ENCODE measurements at places on chromosomes 16 and 17. TPM values are rescaled to one million over a fixed set of nuclear protein-coding genes. Genes with fewer than 3 reads are reported as not detected.

CLEC3A gene
- total RNA-seq: not detected

GRCh38 chr17:18888766-18889290 is 30.9 kb downstream of the PRPSAP2 start:
- DNase-seq: no peak

DNA sequence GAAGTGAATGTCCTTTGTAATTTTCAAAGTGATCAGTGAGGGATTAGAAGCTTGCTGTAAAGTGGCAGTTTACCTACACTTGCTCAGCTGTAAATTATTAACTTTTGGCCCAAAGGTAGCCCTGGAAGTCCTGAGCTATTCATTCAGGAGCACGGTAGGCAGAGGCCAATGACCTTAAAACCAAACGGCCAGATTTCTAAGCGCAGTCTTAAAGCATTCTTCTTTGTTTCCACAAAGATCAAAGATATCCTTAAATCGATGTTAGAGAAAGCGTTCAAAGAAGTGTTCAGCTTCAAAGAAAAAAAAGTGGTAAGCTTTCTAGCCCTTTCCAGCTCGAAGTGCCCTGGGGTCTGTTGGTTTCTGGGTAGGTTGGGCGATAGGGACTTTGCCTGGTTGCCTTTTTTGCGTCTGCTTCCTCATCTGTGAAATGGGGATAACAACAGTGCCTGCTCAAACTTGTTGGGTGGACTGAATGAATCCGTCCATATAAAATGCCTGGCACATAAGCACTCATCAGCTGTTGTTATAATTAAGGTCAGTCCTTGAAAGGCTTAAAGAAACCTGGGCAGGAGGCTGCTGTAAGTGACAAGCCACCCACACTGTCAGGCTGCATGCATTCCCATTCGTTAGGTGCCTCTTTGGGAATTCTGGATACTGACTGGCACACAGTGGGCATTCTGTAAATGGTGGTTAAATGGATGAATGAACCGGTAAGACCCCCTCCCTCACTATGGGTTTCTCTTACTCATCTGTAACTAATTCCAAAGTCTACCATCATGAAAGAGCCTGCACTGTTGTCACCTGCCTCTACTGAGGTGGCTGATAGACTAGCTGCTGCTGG is 113.2 kb downstream of the PRKCA start:
- no peak for DNase-seq

FBXW10 gene
- 0.08 TPM for total RNA-seq

NOS2 gene
- total RNA-seq: not detected

GRCh38 chr16:12976496-12976895 is 75.1 kb downstream of the SHISA9 start:
- DNase-seq: no peak

GRCh38 chr16:54400261-54400660 is 113.7 kb upstream of the IRX3 start:
- DNase-seq: no peak

DNA sequence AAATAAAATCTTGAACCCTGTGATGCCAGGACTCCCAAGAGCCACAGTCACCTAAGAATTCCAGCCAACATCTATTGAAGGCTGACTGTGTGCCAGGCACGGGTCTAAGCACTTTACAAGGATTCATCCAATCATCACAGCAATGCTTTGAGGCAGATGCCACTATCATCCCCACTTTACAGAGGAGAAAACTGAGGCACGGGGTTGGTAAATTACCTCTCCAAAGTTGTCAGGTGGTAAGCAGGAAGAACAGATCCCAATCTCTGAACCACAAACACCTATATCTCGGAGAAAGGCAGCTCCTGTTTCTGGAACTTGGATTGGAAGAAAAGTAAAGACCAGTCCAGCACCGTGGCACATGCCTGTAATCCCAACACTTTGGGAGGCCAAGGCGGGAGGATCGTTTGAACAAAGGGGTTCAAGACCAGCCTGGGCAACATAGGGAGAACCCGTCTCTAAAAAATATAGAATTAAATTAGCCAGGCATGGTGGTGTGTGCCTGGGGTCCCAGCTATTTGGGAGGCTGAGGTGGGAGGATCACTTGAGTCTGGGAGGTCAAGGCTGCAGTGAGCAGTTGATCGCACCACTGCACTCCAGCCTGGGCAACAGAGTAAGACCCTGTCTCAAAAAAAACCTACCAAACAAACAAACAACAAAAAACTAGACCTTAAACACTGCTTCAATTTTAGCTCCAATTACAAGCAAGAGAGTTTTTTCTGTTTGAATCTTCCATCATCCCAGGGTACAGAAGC is 60.7 kb upstream of the SIAH1 start:
- no peak for DNase-seq

C17orf78 gene
- not detected for total RNA-seq

- no peak for DNase-seq
These were observed 4.3 kb downstream of the SOX8 start for GRCh38 chr16:985646-986400.

SOST gene
- not detected for total RNA-seq

DNA sequence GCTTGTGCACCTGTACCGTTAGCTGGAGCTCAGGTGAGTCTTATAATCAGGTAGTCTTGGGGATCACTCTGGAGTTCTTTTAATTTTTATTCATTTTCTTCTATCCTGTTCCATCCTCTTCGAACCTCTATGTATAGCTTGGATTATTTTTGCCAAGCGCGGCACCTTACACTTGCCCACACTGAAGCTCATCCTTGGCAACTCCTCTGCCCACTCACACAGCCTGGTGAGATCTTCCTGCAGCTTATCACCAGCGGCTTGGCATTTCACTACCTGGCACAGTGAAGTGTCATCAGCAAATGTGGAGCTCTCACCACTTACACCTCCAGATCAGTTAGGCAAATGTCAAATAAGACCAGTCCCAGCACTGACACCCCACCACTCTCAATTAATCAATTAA is 116.7 kb downstream of the CACNG3 start:
- no peak for DNase-seq

DNA sequence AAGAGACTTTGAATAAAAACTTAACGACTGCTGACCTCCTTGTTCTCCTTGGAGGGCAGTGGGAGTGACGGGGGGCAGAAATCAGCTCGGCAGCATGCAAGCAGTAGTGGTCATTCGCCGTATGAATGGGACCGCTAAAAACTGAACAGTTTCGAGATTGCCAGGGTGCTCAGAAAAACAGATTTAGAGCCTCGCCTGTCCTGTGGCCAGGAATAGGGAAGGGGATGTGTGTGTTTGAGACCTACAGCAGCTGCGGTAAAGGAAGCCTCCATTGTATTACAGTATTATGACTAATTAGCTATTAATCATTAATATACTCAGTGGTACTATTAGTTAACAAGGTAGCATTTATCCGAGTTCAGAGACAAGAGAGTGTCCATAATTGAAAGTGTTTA is 670 bp upstream of the ZNF652 start:
- no peak for DNase-seq

DNA sequence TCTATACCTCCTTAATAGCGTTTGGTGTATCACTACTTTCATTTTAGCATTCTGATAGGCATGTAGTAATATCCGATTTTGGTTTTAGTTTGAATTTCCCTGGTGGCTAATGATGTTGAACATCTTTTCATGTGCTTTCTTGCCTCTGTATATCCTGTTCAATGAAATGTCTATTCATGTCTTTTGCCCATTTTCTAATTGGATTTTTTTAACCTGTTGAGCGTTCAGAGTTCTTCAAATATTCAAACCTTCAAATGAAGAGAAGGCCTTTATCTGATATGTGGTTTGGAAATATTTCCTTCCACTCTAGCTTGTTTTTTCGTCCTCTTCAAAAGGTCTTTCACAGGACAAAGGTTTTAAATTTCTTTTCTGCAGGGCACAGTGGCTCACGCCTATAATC is 2.4 kb upstream of the NME1 start:
- no peak for DNase-seq

GRCh38 chr17:79700592-79700991 is 30.2 kb upstream of the ENPP7 start:
- no peak for DNase-seq

GRCh38 chr17:20189302-20189701 is 180.1 kb downstream of the SPECC1 start:
- DNase-seq: no peak

DNA sequence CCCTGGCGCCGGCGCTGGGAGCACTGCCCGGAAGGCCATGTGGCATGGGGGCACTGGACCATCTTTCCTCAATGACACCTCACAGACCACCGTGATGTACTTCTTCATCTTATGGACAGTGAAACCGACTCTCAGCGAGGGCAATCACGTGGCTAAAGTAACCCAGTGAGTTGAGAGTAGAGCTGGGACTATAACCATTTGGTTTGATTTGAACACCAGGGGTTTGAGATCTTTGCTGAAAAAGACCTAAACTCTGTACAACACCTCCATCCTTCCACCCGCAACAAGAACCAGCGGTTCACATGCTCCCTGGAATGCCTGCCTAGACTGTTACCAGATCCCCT is 3.3 kb downstream of the ITGA2B start:
- no peak for DNase-seq

DNA sequence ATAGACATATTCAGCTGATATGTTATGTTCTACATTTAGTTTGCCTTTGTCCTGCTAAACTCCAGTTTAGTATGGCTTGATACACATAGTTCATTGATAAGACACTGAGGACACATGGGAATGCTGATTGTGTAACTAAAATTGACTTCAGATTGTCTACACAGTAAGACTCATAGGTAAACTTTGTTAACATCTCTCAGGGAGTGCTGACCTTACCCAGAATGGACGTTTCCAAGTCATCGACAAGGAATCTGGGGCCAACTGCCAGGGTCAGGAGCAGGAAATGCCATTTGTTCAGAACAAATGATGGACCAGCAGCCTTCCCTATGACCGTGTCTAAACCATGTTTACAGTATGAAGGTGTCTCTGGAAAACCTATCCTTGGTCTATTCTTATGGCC is 58.7 kb downstream of the DYNLRB2 start:
- DNase-seq: no peak

SLC6A2 gene
- total RNA-seq: not detected

ARHGDIG gene
- total RNA-seq: 4.9 TPM

TMEM220 gene
- total RNA-seq: 7.7 TPM

PERCC1 gene
- total RNA-seq: not detected

DNA sequence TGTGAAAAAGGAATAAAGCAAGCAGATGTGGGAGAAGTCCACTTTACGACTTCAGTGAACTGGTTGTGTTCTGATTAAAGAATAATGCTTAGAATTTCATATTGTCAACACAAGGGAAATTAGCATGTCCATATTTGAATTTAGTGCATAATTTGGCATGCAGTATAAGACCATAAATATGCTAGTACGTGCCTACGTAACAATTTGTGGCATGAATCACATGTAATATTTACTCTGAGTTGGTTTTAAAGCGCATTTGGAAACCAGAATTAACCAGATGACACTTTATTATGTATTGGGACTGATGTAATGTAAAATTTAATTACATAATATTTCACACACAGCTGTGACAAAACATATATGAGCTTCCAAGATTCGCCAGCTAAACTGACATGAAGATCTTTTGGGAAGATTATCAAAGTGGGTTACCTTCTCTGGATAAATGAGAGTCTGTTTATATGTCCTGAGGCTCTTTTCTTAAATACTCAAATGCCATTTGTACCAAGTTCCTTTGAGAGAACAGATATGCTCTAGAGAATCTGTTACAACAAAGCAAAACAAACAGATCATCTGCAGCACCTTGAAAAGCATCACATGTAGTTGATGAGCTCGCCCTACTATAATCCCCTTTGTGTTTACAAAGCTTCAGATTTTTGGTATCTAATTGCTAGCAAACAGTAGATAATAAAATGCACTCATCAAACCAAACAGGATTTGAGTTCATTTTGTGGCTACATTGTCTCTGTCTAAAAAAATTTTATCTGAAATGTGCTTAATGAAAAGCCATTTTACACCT is 1468.6 kb downstream of the CDH11 start:
- DNase-seq: no peak

TMEM114 gene
- not detected for total RNA-seq

GRCh38 chr17:6608321-6608720 is 32.2 kb downstream of the KIAA0753 start:
- no peak for DNase-seq

GRCh38 chr16:31092330-31092729 is 2.3 kb downstream of the VKORC1 start:
- DNase-seq: no peak

GRCh38 chr16:2514333-2515179 is 804 bp downstream of the ATP6V0C start:
- DNase-seq: peak; percentile 36

DHX38 gene
- 33.5 TPM for total RNA-seq

- no peak for DNase-seq
These were observed 8.3 kb downstream of the SLC7A6 start for GRCh38 chr16:68272507-68273209.

DNA sequence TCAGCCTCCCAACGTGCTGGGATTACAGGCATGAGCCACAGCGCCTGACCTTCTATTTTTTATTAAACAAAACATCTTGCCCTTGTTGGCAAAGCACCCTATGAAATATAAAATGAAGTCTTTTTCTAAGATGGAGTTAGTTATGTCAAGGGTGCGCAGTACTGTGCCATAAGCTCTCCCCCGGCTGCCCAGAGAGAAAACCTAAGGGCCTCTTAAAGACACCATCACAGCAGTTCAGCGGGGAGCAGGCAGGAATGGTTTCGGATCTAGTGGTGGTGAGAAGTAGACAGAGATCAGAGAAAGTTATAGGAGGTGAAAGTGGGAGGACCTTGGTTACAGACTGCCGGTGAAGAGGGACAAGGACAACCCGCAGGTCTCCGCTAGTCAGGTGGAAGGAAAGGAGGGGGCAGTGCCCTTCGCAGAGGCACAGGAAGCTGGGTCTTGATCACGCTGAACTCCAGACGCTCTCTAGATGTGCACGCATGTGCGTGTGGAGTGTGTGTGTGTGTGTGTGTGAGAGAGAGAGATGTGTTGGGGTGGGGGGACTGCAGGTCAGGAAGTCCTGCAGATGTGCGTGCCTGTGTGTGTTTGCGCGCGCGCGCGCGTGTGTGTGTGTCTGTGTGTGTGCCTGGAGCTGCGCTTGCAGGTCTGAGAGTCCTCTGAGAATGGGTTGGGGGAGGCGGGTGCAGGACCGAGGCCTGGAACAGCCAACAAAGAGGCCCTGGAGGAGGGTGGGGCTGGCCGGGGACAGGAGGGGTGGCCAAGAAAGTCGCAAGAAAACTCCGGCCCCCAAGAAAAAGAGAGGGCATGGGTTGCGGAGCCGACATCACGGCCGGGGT is 748 bp upstream of the CMTM3 start:
- DNase-seq: peak; percentile 69

DNA sequence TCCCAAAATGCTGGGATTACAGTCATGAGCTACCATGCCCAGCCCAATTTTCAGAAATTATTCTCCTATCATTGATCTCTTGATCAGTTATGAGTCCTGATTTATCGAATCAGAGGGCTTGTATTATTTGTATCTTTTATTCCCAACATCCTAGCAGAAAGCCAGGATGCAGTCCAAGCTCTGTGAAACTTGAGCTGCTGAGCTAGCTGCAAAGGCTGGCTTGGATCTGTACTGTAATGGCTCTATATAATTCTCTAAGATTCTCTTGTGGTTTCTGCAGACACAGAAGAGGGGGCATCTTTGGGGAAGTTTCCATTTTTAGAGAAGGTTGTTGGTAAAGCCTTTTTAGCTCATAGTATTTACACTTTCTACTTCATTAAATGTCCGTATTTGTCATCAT is 227.1 kb downstream of the MAP2K4 start:
- DNase-seq: no peak

EVPL gene
- 0.39 TPM for total RNA-seq
